Cardiac muscle cell (in vitro differentiated cells and primary cell): ENCODE measurements at places on chromosomes 1 and 21. TPM values are rescaled to one million over a fixed set of nuclear protein-coding genes. Genes with fewer than 3 reads are reported as not detected.

The AK2 gene
- 264 and 281 TPM in 2 replicates for polyA plus RNA-seq

The OR6K3 gene
- not detected in 2 replicates for polyA plus RNA-seq

The SYT11 gene
- 1.4 and 2.3 TPM in 2 replicates for polyA plus RNA-seq

The AMY2B gene
- 32.9 and 42.9 TPM in 2 replicates for polyA plus RNA-seq

The F13B gene
- polyA plus RNA-seq: not detected in 2 replicates

The TMEM52 gene
- 4.2 and 16.6 TPM in 2 replicates for polyA plus RNA-seq

The HSF2BP gene
- 0.22 and 1.8 TPM in 2 replicates for polyA plus RNA-seq

The BEND5 gene
- 17.6 and 29.0 TPM in 2 replicates for polyA plus RNA-seq

The AIRE gene
- polyA plus RNA-seq: not detected in 2 replicates

The NOS1AP gene
- 6.6 and 8.7 TPM in 2 replicates for polyA plus RNA-seq

The LAMB3 gene
- polyA plus RNA-seq: 0.21 TPM in 1 of 2 replicates, not detected in the other

The SLC30A1 gene
- 6.8 and 7.1 TPM in 2 replicates for polyA plus RNA-seq

The IL10 gene
- polyA plus RNA-seq: not detected in 2 replicates

The FCRL6 gene
- polyA plus RNA-seq: not detected in 2 replicates

The FMN2 gene
- 0.50 and 2.7 TPM in 2 replicates for polyA plus RNA-seq

The S100A6 gene
- 40.7 and 54.7 TPM in 2 replicates for polyA plus RNA-seq
